Thymus (tissue), 14 donors: ENCODE measurements at places on chromosomes 2 and 18. TPM values are rescaled to one million over a fixed set of nuclear protein-coding genes. Genes with fewer than 3 reads are reported as not detected.

- no peak for DNase-seq
Measured at GRCh38 chr18:43751835-43752234, 474.5 kb upstream of the SYT4 start.

- DNase-seq = no peak
Measured at GRCh38 chr2:108591163-108591562, 56.9 kb downstream of the LIMS1 start.

DNA sequence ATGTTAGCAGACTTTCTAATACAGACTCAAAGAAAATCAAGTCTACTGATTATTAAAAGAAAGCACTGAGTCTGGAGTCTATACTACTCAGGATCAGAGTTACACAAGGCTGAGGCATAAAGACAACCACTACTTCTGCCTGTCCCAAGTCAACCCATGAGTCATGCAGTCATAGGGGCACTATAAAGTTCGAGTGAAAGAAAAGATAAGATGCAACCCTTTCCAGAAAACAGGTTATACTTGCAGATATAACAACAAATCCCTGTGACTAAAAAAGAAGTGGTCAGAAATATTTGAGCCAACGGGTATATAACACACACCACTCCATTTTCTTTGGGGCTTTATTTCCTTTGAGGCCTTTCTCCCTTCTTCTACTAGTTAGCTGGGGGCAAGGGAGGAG lies 18.6 kb upstream of the SCRN3 start:
- no peak for DNase-seq

DNA sequence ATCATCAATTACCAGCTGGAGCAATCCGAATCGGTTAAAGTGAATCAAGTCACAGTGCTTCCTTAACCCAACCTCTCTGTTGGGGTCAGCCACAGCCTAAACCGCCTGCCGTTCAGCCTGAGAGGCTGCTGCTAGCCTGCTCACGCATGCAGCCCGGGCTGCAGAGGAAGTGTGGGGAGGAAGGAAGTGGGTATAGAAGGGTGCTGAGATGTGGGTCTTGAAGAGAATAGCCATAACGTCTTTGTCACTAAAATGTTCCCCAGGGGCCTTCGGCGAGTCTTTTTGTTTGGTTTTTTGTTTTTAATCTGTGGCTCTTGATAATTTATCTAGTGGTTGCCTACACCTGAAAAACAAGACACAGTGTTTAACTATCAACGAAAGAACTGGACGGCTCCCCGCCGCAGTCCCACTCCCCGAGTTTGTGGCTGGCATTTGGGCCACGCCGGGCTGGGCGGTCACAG lies 496 bp upstream of the ITGA4 start:
- DNase-seq = peak; percentile 86

DNA sequence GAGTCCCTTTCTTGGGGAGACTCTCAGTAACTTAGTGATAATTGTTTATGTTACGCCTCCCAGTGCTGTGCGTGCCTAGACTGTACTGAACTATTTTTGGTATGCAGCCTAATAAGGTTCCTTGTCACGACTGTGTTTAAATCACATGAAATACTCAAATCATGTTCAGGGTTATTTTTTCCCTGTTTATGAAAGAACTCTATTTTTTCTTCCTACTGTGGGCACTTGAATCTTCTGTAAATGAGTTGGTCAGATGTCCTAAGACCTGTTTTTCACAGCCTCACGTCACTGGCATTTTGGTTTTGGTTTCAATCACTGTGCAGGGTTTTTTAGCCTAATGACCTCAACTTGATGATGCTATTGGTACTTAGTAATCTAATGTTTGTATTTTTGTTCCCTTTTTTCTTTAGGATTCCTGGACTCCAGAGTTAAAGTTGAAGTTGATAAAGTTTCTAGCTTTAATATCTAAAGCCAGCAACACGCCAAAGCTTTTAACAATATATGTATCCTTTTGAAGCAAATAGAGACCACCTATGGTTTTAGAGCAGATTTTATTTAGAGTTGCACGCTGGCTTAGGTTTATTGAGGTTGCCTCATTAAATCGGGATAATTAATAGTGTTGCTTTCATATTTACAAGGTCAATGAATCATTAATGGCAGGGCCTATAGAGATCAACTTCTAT lies 24.0 kb downstream of the ARMC9 start:
- no peak for DNase-seq

GRCh38 chr18:49247781-49248180 lies 212.7 kb downstream of the DYM start:
- DNase-seq = no peak

GRCh38 chr18:4130734-4131719 lies 324.1 kb downstream of the DLGAP1 start:
- DNase-seq = no peak

GRCh38 chr18:12046751-12047335 lies 46.8 kb upstream of the ANKRD62 start:
- no peak for DNase-seq

DNA sequence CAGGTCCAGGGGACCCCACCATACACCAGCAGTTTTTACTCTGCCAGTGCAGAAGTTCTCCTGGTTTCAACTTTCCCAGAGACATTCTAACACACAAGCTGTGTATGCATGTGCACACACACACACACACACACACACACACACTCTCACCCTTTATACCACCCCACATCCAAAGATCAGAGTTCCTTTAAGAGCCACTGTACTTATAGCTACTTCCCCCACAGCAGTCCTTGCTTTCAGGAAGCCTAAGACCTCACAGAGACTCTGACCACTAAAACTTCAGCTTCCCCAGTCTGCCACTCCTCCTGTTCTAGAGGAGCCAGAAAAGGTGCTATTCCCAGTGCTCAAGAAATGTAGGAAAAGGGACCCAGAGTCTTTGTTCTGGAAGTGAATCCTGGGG lies 107.8 kb downstream of the ZNF521 start:
- DNase-seq = no peak

- DNase-seq = no peak
Measured at GRCh38 chr2:227464361-227464760, 7.6 kb upstream of the AGFG1 start.

DNA sequence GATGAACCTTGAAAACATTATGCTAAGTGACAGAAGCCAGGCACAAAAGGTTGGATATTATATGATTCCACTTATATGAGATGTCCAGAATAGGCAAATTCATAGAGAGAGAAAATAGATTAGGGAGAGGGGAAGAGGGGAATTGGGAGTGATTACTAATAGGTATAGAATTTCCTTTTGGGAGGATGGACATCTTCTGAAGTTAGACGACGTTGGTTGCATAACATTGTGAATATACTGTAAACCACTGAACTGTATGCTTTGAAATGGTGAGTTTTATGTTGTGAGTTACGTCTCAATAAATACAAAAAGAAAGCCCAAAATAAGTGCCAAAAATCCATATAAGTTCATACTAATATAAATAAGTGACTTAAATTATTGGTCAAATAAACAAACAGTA lies 18.6 kb upstream of the CYP26B1 start:
- DNase-seq = no peak

DNA sequence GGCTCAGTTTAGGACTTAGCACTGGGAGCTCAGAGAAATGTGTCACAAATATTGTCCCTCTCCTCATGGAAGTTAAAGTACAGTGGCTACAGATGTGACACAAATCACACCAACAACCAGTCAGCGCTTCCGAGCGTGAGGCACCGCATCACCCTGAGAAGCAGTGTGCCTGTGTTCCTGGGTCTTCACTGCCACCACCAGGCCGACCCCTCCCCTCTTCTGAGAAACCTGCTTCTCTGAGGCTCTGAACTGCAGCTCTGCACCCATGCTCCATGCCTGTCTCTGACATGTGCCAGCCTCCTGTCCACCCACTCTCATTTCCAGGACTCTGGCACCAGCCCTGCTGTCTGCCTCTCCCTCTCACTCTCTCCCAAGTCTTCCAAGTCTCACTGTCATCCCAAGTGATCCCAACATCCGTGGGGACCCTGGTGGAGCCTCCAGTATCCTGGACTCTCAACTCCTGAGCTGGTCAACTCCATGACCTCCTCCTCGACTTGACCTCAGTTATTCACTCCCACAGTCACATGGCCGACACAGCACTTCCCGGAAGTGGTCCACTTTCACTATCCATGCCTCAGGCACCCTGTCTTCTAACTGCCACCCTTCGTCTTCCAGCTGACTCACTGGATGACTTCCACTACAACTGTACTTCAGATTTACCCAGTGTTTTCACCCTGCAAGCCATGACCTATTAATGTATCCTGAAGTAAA lies 73.5 kb downstream of the FBXO15 start:
- no peak for DNase-seq

DNA sequence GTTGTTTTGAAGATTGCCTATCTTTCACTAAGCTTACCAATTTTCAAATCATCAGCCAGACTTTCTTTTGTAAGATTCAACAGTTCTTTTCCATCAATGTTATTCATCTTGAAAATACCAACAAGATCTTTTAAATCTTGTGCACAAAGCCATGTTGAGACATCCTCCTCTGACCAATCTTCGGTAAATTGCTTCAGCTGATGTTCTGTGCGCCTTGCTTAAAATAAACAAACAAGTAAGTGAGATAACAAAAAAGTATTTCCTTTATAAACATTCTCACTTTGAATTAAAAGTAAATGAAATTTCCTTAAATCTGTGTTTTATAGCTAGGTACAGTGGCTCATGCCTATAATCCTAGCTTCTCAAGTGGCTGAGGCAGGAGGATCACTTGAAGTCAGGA lies 30.3 kb downstream of the WDSUB1 start:
- DNase-seq = no peak

DNA sequence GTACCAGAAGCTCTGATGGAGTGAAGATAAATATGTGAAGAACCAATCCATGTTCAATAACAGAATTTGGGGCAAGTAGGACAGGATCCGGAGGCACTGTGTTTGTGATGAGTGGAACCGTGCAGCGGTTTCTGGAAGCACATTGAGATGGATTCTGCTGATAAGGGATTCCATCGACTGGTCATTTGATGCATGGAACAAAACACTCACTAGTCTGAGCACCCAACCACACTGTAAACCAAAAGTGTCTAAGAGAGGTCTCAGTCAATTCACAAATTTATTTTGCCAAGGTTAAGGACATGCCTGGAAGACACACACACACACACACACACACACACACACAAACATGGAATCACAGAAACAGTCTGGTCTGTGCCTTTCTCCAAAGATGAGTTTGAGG lies 459.5 kb downstream of the FBXO15 start:
- DNase-seq = no peak

GRCh38 chr2:9970200-9971044 lies 18.9 kb downstream of the GRHL1 start:
- DNase-seq = no peak

DNA sequence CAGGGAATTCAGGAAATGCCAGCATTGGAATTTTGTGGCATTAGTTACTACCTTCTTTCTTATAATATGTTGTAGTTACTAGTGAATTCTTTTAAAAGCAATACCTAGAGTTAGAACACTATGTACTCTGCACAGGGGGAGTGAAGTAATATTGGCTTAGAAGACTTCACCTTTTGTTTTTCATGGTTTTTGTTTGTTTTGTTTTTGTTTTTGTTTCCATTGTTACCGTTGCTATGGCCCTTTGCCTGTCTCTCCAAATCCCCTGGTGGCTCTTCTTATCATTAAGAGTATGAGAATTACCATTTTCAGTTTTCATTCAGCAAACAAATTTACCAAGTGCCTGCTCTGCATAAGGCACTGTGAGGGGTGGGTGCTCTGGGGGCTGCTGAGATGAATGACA lies 160.1 kb downstream of the HAUS1 start:
- DNase-seq = no peak

Gene C2orf72
- polyA plus RNA-seq = 0.02 TPM

Gene PRSS56
- 0.09 TPM for polyA plus RNA-seq

Gene ZNF396
- 4.3 TPM for polyA plus RNA-seq

Gene APOB
- 0.07 TPM for polyA plus RNA-seq

Gene ARHGAP15
- polyA plus RNA-seq = 55.8 TPM

Gene COL4A3
- polyA plus RNA-seq = 2.5 TPM

Gene UGT1A10
- 0.39 TPM for polyA plus RNA-seq

Gene MBD1
- 48.9 TPM for polyA plus RNA-seq

Gene IL18R1
- 9.8 TPM for polyA plus RNA-seq

Gene LOXHD1
- 0.09 TPM for polyA plus RNA-seq

Gene GLS
- 70.8 TPM for polyA plus RNA-seq

Gene SPP2
- polyA plus RNA-seq = 0.11 TPM

Gene CNTNAP5
- polyA plus RNA-seq = 0.02 TPM

Gene UGT1A3
- polyA plus RNA-seq = not detected
